ENCODE measurements at places on chromosomes 1 and 21.

DNA sequence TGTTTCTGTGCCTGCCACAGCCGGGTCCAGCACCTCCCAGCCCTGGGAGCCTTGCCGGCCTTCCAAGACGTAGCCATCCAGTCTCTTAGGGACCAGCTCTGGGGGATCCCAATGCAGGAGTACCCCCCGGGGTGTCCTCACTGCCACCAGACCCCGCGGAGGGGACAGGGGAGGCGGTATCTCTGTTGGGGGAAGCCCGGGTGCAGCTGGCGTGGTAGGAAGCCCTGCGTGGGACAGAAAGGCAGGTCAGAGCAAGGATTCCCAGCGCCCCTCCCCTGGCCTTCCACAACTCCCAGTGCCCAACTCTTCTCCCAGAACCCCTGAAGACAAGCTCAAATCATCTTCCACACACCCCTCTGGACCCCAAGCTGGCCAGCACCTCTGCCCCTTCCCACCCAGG, 4.9 kb upstream of the TAGLN2 start:
- DNase-seq: no peak

GRCh38 chr1:22347854-22348760, 103.5 kb upstream of the ZBTB40 start:
- no peak for DNase-seq

- no peak for DNase-seq
Observed at GRCh38 chr1:182227864-182228547, 163.6 kb downstream of the GLUL start.

- DNase-seq: no peak
Observed at GRCh38 chr1:162230096-162230495, 146.6 kb downstream of the SPATA46 start.

- DNase-seq: no peak
Observed at GRCh38 chr1:26079960-26080814, 12.8 kb upstream of the TRIM63 start.

- no peak for DNase-seq
Observed at GRCh38 chr1:11748294-11749202, 12.6 kb downstream of the AGTRAP start.

DNA sequence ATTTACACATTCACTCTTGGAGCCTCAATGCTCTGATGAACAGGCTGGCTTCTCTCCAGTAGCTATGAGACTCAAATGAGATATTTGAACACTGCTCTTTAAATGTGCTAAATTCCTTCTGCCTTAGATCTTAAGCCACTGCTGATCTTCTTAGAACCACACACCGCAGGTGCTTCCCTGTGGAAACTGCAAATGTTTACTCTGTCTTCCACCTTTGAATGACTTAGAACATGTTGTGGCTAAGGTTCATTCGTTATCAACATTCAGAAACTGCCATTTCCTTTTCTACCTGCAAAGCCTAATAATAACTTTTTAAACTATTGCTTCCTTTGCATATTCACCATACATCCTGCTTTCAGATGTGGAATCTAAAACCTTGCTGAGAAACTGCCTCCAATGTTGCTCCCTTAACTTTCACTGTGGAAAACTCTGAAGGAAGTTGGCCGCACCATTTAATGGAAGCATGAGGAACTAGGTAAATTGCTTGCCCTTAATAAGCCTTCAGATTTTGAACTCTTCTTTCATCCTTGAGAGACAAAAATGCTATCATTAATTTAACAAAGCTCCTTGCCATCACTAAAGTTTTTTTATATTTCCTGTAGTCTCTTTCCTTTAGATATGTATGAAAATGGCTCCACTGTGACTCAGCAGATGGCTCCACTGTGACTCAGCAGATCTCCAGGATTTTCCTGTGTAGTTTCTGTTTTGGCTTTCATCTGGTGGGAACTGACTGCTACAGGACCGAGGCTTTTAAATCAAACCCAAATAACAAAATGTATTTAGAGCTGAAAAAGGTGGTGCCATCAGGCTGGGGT, 143.8 kb downstream of the TNFSF18 start:
- peak; percentile 81 for DNase-seq

DNA sequence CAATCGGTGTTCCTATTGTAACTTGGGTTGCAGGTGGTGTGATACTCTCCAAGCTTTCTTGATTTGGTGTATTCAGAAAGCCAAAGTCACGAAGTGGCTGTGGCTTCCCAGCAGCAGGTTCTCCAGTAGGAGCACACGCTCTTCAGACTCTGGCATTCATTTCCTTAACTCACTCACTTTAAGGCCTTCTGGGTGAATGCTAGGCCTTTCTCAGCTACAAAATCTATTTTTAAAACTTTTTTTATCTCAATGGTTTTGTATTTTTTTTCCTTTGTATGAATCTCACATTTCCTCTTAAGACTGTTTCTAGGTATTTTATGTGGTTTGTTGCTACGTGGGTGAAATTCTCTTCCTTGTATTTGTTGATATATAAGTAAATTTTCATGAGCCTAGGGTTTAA, 22.9 kb upstream of the PKN2 start:
- no peak for DNase-seq

- DNase-seq: no peak
Observed at GRCh38 chr1:9363061-9363471, 70.4 kb downstream of the SPSB1 start.

GRCh38 chr1:246213036-246213435, 294.0 kb downstream of the SMYD3 start:
- no peak for DNase-seq

- no peak for DNase-seq
Observed at GRCh38 chr1:15963968-15964648, 11.8 kb downstream of the ZBTB17 start.

GRCh38 chr21:34545079-34545884, 33.3 kb upstream of the KCNE1 start:
- peak; percentile 75 for DNase-seq

- no peak for DNase-seq
Observed at GRCh38 chr1:157105298-157105987, 5.8 kb upstream of the ETV3L start.

DNA sequence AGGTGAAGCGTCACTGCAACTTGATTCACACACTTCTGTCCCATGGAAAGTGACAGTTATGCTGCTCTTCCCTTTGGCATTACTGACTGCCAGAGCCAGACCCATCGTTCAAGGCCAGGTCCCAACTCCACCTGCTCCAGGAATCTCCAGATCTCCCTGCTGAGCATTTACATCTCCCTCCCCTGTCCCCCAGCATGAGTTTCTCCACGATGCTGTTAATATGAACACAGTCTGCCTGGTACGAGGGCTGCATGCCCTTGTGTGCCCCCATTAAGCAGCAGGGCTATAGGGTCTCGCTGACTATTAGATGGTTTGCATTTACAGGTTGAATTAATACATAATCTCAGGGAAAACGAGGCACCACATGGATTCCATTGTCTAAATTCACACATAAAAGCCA, 4.3 kb downstream of the F3 start:
- no peak for DNase-seq

DNA sequence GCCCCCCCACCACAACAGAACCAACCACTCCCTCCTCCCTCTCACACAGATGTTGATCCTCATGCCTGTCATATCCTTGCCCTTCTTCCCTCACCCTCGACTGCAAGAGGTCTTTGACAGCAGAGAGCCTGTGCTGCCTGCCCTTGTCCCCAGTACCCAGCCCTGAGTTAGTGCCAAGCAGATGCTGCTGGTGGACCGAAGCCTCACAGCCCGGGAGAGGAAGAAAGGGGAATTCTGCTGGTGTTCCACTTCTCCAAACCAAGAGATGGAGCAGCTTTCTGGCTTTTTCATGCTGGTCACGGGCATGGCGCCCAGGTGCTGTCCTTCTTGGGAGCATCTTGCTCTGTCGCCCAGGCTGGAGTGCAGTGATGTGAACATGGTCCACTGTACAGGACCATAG, 69.1 kb downstream of the SLC66A1 start:
- no peak for DNase-seq

DNA sequence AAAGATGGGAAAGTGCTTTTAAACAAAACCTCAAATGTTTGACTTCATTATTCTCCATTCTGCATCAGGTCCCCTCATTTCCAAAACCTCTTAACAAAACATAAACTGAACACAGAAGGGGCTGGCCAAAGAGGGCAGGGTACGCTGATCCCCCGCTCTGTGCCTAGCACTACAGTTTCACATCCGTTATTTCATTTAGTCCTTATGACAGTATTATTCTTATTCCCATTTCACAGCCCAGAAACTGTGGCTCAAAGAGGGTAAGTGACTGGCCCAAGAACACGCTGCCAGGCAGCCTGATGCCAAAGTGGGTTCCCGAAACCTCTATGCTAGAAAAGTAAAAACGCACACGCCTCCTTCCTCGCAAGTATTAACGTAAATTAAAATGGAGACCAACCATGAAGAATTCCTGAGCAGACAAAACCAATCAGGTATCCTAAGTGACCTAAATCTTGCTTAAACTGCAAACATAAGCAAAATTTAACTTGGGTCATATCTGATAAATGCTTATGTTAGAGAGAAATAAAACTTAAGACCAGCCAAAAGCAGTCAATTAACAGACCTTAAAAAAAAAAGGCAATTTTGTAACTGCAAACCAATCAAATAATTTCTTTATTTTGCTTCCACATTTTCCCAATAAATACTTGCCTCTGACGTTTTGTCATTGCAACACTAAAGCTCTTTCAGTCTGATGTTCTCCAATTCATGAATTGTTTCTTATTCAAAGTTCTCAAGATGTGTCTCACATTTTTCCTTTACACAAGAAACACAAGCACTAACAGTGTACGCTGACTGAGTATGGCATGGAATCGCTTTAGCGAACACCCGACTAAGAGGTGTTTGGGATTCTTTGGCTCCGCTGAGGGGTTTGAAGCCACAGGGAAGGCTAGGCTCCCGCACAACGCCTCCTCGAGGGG, 653 bp downstream of the CASP9 start:
- no peak for DNase-seq

DNA sequence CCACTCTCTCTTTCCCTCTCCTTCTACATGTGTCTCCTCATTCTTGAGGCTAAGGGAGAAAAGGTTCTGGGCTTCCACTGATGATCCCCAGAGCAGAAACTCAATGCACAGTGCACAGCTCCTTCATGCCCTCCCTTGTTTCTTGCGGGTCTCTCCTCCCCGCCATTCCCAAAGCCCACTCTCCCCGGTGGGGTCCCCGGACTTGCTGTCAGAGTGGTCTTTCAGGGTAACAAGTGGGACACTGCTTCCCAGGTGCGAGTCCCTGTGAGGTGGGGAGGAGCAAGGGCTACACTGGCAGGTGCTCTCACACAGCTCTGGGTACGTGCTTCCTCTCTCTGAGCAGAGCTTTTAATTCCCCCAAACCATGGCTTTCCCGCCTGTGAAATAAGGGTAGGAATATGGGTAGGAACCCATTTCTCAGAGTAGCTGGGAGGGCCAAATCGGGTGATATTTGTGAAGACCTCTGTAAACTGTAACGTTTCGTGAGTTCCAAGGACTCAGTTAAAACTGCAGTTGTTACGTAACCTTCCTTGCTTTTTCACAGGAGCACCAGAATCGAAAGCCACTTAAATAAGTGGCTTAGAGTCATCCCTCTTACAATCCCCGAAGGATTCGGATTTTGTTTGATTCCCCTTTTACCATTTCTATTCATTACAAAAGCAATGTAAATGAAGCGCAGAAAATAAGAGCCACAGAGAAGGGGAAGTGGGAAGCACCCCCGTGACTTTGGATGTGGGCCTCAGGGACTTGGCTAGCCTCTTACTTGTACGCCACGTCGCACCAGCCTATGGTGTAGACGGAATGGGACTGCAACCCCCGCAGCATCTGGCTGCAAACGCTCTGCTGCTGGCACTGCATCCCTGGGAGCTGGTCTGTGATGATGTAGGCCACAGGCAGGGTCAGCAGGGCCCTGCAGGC, 6.2 kb downstream of the PGLYRP3 start:
- DNase-seq: no peak

GRCh38 chr1:3463408-3463863, 9.0 kb downstream of the ARHGEF16 start:
- no peak for DNase-seq

DNA sequence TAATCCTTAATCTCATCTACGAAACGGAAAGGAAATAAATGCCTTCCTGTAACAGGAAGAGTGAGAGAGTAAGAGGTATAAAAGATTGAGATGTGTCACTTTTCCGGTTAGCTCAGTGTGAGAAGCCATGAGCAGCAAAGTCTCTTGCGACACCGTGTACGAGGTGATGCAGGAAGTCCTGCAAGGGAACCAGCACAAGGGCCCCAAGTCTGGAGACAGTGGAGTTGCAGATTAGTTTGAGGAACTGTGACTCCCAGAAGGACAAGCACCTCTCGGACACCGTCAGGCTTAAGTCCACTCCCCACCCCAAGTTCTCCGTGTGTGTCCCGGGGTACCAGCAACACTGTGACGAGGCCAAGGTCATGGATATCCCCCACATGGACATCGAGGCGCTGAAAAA, 592.3 kb upstream of the ADGRL2 start:
- DNase-seq: no peak

GRCh38 chr1:240646571-240647240, 34.8 kb upstream of the GREM2 start:
- DNase-seq: no peak

DNA sequence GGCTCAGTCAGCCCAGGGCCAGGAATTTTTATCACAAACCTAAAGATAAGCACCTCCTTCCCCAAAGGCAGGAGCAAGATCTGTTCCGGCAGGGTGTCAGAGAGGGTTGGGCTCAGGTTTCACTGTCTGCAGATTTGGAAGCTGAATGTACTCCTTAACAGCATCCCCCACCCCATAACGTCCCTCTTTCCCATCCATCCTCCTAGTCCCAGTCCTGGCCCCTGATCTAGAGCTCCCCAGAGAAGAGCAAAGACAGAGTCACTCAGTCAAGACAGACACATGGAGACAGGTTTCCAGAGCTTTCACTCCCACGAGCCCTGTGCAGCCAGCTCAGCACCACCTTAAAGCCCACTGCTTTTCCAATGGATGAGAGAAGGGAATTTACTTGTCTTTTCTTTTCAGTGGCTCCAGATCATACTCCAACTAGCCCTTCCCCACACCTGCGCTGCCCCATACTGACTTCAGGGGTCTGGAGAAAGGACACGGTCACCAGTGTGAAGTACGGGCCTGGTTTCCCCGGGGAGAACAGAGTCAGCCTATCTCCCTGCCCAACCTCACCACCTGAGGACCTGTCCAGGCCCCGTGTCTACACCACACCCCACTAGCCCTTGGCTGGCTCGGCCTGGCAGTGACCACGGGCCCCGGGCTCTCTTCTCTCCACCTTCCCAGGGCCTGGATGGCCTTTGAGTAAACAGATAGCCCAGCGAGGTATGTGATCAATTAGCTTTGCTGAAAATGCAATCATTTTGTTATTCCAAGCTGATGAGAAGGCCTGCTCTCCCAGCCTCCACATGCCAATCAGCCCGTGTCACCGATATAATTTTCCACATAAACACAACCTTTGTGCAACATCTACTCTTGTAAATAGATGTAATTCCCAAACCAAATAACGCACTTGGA, 249.1 kb downstream of the FOXD2 start:
- no peak for DNase-seq

DNA sequence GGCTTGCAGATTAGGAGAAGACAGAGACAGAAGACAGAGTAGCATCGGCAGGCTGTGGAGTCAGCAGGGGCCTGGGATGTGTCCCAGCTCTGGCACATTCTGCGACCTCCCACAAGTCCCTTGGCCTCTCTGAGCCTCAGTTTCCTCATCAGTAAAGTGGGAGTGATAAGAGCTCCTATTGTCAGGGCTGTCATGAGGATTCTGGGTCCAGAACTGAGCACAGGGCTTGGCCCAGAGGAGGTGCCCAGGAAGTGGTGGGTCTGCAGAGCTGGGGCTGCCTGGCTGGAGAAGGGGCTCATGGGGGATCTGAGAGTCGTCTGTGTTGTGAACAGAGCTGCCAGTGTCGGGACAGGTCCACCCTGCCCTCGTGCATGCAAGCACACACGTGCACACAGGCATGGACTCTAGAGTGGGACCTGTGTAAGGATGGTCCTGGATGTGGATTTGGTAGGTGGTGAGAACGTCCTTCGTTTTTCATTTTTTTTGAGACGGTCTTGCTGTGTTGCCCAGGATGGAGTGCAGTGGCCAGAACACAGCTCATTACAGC, 262.9 kb downstream of the PTPRU start:
- no peak for DNase-seq
